Stimulated activated CD8-positive, alpha-beta memory T cell treated with anti-CD3 and anti-CD28 coated beads, Interleukin-15, amount 100 ng/mL, for 24 hours (primary cell): ENCODE measurements at places on chromosomes 4 and X.

GRCh38 chrX:81208916-81209315 is 7.0 kb downstream of the SH3BGRL start:
- no peak for DNase-seq

GRCh38 chr4:168849997-168850396 is 160.1 kb downstream of the CBR4 start:
- DNase-seq, result no peak

GRCh38 chr4:112374850-112375249 is 77.7 kb downstream of the ALPK1 start:
- no peak for DNase-seq

DNA sequence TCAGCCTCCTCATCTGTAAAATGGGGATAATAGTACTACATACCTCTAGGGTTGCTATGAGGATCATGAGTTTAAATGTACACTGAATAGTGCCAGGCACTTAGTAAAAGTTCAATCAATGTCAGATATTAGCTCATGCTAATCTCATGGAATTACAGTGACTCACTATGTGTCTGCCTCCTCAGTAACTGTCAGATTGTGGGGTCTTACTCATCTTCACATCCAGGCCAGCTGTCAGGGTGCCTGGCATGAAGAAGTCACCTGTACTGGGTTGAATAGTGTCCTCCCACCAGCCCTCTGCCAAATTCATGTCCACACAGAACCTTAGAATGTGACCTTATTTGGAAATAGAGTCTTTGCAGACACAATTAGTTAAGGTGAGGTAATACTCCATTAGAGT is 54.3 kb upstream of the STIM2 start:
- DNase-seq, result no peak

GRCh38 chr4:154478128-154478527 is 13.5 kb downstream of the DCHS2 start:
- no peak for DNase-seq

GRCh38 chr4:28675582-28675981 is 1814.9 kb downstream of the STIM2 start:
- no peak for DNase-seq

DNA sequence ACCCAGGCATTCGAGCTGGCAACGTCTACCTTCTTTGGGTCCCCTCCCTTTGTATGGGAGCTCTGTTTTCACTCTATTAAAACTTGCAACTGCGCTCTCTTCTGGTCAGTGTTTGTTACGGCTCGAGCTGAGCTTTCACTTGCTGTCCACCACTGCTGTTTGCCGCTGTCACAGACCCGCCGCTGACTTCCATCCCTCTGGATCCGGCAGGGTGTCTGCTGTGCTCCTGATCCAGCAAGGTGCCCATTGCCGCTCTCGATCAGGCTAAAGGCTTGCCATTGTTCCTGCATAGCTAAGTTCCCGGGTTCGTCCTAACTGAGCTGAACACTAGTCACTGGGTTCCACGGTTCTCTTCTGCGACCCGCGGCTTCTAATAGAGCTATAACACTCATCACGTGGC is 183.5 kb upstream of the GALNTL6 start:
- no peak for DNase-seq
